ENCODE measurements at places on chromosomes 5 and 9.

DNA sequence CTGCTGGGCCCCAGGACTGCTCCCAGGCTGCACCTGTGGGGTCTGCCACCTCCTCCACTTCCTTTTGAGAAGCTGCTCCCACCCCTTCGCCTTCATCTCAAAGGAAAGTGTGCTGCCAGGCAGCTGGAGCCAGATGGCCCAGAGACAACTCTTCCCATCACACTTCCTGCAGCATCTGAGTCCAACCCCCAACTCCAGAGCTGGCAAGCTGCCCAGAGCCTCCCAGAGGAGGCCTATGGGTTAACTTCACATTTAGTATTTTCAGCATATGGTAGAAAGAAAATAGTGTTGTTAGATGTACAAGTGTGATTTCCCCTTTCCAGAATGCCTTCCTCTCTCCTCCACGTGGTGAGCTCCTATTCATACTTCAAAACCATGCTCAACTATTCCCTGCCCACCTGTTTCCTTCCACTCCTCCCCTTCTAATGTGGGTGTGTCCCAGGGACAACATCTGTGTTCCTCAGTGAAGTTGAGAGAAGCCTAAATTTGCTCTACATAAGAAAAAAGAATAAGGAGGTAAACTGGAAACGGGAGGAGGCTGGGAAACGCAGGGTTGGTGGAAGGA is 38.6 kb upstream of the KCNMB1 start:
- no peak for DNase-seq

DNA sequence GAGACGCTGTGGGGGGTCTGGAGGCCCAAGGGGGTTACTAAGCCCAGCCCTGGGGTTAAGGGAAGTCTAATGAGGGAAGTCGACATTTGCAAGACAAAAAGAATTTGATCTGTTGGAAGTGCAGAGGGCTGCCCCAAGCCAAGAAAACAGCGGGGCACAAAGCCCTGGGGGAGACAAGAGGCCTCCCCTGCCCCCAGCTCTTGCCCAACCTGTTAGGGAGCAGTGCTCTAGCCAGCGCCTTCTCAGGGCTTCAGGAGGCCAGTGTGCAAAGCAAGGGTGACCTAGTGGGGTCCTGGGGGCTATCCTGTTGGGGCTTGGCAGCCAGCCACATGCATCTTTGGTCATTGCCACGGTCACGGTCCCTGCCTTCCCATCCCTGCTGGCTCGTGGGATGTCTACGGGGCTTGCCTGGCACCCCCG is 25.2 kb downstream of the GFI1B start:
- no peak for DNase-seq

DNA sequence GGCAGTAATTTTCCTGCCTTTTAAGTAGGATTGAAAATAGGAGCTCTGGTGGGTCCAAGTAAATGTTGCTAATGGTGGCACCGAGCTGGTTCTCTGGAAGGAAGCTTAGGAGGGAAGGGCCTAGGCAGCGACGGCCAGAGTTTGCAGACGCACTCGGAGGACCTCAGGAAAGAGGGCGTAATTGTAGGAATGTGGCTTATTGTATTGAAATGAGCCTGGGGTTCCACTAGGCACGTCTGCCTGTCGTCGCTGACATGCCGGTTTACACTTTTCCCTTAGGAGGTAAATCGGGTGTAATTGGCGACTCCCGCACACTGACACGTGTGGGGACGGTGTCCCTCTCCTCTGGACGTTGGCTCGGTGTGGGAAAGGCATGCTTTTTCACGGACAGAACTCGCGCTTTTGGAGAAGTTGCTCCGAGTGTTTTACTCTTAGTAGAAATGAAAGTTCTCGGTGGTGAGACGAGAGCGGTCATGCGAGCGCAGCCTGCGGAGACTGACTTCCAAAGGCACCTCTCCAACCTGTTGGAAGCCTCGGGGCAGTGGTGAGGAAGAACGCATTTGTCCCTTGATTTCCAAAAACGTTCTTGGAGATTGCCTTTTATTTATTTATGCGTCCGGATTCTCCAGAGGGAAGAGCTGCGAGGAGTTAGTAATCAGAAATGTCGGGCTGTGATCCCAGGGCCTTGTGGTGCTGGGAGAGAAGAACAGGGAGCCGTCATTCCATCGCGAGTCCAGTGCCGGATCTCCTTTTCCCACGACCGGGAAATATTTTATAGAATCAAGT is 1.3 kb downstream of the NR4A3 start:
- DNase-seq, result peak; percentile 35

DNA sequence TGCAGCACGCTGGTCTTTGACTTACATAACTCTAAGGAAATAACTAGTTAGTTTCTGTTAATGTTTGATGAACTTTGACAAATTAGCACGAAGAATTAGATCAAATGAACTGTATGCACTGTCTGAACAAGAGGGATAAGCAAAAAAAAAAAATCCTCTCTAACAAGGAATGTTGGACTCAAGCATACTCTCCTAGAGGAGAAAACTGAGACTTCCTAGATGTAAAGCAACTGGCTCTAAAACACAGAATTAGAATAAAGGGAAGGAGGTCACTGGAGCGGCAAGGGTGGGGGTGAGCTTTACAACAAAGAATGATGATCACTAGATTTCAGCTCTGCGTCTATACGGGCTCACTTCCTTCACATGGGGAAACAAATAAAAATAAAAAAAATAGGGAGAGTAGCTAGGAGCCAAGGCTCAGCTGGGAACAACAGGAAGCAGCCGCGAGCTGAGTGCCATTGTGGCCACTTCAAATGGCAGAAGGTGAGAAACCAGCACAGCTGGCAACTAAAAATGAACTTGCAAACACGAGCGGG is 48.7 kb upstream of the CEMIP2 start:
- DNase-seq, result no peak

DNA sequence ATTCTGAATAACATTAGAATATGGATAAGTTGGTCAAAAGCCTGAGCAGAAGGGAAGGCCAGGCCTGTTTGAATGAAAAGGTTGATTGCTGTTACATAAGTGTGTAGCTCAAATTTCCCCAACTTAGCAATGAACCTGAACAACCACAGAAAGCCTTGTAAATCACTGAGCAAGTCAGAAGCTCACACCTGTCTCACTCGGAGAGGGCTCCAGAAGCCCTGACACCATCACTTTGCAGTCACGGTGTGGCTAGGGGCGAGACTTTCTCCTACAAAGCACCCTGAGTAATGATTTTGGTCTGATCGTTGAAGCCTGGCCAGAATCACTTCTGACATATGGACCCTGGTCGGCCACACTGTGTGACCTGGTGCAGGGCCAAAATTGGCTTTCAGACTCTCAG is 62.0 kb downstream of the MTX3 start:
- no peak for DNase-seq

DNA sequence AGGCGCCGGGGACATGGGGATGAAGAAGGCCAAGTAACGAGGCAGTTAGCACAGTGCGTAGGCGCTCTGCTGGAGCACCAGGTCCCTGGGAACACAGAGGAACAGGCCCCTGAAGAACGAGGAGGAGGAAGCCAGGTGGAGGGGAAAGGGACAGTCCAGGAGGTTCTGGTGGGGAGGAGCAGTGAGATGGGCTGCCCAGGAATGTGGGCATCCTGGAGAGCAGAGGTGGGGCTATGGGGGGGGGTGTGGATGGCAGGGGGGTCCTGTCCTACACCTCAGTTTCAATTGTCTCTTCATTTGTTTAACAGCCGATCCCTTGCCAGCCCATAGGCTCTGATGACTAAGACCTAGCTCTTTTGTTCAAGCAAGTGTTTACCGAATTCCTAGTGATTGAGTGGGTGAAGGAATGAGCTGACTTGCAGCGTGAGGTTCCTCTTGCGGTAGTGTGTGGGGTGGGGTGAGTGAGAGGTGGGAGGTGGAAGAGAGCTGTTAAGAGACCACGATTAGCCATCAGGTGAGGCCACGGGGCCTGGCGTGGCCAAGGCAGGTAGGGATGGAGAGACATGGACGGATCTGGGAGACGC is 8.4 kb upstream of the PHYHD1 start:
- peak; percentile 82 for DNase-seq

DNA sequence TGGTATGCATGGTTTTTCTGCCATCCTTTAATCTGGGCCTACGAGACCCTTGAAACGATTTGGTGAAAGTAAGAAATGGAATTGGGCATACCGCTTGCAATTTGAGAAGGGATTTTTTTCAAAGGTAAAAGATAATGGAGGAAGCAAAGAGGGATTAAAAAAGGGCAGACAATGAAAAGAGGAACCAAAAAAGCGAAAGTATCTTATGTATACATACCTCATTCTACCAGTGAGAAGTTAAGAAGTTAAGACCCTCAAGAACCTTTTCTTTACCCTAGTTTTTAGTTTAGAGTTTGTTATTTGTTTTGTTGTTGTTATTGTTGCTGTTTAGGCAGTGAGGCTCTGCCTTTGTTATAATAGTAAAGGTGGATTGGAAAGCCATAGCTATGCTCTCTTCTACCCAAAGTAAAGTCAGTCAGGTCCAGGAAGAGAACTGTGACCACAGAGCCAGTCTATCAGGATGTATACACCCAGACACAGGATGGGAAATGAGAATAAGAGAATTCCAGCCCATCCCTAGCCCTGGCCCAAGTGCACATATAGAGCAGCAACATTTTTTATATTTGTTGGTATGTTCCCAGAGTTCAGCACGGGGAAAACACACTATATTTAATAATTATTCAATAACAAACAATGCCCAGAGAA is 166.6 kb downstream of the RFX3 start:
- DNase-seq, result no peak

DNA sequence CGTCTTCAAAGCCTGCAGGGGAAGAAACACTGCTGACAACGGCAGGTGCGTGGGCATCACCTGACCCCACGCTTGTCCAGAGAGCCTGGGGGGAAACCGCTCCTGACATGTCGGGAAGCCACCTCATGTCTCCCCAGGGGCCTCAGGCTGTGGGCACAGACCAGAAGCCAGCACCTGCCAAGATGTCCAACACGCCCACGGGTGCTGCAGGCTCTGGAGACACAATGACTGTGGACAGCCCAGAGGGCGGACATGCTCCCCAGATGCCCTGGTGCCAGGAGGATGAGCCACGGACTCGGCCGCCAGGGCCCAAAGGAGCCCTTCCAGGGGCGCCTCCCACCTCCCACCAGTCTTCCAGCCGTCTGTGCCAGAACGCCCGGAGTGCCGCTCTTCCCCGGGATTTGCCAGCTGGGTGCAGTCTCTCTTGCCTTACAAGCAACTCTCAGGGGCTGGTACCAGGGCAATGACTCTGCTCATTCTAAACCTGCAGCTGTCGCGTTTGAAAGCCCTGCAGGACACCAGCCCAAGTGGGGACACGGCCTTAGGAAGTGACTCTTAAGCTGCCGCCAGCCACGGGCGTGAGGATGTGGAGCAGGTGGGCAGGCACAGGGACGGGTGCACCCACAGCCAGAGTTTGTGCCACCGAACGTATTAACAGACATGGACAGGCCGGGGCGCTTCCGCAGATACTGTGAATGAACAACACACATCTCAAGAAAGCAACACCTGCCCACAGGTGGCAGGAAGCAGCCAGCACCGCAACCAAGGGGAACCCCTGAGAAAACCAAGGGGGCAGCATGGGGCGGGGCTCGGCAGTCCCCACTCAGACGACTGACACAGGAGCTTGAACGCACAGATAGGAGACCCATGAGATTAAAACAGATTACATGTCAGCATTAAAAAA is 6.8 kb upstream of the LHX3 start:
- no peak for DNase-seq

DNA sequence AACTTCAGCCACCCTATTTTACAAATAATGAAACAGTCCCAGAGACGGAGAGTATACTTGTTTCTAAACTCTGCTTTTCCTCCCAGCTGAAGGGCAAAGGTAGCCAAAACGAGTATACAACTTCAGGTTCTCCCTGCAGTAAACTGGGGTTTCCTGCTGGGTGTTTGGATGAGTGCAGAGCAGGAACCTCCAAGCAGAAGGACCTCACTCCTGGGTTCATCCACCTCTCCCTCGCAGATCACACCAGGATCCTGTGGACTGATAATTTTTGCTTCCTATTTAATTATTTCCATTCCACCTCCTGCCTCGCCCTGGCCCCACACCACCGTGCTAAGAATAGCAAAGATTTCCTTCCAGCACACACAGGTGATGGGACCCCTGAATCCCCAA is 2.0 kb upstream of the FOXB2 start:
- no peak for DNase-seq

GRCh38 chr9:107334103-107334776 is 51.2 kb downstream of the RAD23B start:
- no peak for DNase-seq

DNA sequence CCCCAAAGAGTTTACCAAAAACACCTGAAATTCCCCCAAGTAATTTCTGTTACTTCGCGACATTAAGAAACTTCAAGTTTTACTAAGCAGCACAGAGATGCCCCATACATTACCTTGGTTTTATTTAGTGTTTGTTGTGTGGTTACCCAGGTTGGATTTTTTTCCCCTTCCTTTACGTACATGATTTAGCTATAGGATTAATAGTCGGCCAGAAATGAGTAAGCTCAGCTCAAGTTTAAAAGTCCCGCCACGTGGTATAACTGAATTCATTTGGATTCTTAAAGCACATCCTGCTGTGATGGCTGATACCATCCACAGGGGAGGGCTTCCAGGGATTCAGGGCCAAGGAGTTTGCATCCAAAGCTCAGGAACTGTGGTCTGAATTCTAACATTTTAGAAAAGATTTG is 75.9 kb downstream of the DAP start:
- no peak for DNase-seq

DNA sequence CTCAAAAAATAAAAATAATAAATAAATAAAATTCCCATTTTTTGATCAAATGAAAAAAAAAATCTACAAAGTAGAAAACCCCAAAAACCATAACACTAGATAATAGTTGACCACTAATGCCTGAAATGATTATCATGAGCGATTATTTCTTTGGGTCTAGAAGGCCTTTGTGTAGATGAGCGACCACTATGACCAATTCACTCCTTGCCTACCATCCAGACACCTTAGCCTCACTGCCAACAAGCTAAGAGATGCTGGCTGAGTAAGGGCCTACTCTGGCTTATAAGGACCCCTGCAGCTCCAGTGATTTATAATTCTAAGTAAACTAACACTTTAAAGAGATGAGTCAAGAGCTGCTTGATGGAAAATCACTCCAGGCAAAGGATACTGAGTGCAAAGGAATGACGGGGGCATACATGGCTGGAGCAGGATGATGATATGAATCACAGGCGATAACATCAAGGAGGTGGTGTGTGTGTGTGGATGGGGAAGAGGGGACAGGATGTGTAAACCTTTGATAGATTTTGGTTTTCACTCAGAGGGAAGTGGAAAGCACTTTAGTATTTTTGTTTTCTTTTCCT is 4.8 kb upstream of the F2RL1 start:
- peak; percentile 97 for DNase-seq

- peak; percentile 54 for DNase-seq
Observed at GRCh38 chr5:95843733-95844223, 21.3 kb upstream of the GLRX start.

GRCh38 chr9:5617749-5618148 is 11.2 kb upstream of the RIC1 start:
- no peak for DNase-seq

GRCh38 chr5:105587963-105588662 is 2025.5 kb upstream of the NUDT12 start:
- DNase-seq, result no peak

Measured in HFFc6 (cell line).